Right atrium auricular region (tissue), 2 donors: ENCODE measurements at places on chromosomes 13 and 19. TPM values are rescaled to one million over a fixed set of nuclear protein-coding genes. Genes with fewer than 3 reads are reported as not detected.

The CYP2A7 gene
- total RNA-seq = not detected

The SHISA2 gene
- total RNA-seq = not detected

The NFKBIB gene
- 13.3 TPM for total RNA-seq

- no peak for DNase-seq
Observed at GRCh38 chr13:53180684-53181083, 152.1 kb downstream of the OLFM4 start.

DNA sequence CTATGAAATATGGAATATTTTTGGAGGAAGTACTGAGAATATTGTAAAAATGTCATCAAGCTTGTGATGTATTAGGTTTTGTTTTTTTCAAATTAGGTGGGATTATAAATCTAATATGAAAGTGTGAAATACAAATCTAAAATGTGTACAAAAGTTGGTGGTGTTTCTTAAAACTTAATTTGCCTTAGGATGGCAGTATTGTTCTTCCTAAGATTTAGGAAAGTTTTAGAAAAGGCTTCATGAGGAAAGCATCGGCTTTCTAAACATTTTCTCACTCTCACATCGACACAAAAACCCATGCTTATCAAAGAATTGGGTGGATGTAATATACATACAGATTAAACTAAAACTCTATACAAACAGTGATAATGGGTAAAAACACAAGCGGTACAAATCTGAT is 972.0 kb upstream of the PCDH20 start:
- no peak for DNase-seq

- DNase-seq = peak; percentile 67
Observed at GRCh38 chr19:3931041-3931440, 1.8 kb upstream of the NMRK2 start.

- DNase-seq = no peak
Observed at GRCh38 chr19:3324405-3324856, 42.0 kb upstream of the NFIC start.

The RUBCNL gene
- 1.5 TPM for total RNA-seq

- DNase-seq = no peak
Observed at GRCh38 chr19:15015946-15016542, 33.2 kb upstream of the CASP14 start.

DNA sequence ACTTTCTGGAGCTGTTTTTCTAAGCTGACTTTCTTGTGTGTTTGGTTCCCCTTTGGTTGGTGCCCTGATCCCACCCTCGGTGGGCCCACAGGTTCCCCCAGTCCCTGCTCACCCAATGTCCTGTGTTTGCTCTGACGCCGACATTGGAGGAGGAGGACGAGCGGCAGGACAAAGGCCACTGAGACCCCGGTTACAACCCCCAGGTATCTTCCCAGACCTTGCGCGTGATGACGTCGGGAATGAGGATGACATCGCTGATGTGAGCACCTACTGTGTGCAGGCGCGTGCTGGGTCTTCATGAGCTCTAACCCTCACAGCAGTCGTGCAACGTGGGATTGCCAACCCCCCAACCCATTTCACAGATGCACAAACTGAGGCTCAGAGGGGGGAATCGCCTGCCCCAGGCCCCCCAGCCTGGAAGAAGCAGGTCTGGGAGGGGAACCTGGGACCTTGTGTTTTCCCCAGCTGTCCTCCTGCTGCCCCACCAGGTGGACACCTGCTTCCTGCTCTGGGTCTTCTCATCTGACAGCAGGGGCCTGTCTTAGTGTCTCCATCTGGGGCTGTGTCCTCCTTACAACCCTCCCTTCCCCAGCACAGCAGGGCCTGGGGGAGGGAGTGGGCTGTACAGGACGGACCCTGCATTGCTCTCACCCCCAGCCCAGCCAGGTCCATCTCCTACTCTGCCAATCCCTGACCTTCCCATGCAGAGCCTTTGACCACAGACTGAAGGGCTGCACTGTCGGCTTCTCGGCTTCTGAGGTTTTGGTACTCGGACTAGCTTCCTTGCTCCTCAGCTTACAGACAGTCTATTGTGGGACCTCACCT is 4.7 kb upstream of the LILRA6 start:
- DNase-seq = peak; percentile 43

The IGSF23 gene
- not detected for total RNA-seq

The ZNF575 gene
- total RNA-seq = 0.39 TPM

The TGFBR3L gene
- total RNA-seq = 26.7 TPM

The BCAM gene
- 82.1 TPM for total RNA-seq

The NLRP5 gene
- total RNA-seq = not detected

- DNase-seq = no peak
Observed at GRCh38 chr13:23945612-23946011, 48.3 kb upstream of the C1QTNF9B start.
